ENCODE measurements at places on chromosomes 3 and 15. TPM values are rescaled to one million over a fixed set of nuclear protein-coding genes. Genes with fewer than 3 reads are reported as not detected.

LRRC31 gene
- not detected for total RNA-seq

TBC1D21 gene
- total RNA-seq = not detected

ARGFX gene
- not detected for total RNA-seq

FGF12 gene
- total RNA-seq = 219 TPM

CCDC80 gene
- 134 TPM for total RNA-seq

DNA sequence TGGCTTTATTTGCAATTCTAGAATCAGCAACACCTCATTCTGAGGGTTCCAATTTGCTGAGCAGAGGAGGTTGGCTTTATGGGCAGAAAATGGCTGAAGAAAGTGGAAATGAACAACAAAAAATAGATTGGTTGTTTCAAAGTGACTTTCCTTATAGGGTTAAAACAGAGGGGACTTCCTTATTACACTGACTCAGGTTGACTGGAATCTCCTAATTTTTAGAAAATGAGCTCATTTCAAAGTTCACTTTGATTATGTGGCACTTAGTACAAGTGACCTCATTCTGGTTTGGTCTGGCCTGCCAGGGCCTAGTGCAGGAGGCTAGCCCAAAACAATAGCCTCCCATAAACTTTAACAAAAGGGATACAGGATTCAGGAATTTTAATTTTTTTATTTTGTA, 41.4 kb downstream of the NFKBIZ start:
- no peaks in the 10 kb centered on the region for H3K36me3 ChIP-seq
- no peak overlapping the region for H3K27ac ChIP-seq
- no peak for DNase-seq

DNA sequence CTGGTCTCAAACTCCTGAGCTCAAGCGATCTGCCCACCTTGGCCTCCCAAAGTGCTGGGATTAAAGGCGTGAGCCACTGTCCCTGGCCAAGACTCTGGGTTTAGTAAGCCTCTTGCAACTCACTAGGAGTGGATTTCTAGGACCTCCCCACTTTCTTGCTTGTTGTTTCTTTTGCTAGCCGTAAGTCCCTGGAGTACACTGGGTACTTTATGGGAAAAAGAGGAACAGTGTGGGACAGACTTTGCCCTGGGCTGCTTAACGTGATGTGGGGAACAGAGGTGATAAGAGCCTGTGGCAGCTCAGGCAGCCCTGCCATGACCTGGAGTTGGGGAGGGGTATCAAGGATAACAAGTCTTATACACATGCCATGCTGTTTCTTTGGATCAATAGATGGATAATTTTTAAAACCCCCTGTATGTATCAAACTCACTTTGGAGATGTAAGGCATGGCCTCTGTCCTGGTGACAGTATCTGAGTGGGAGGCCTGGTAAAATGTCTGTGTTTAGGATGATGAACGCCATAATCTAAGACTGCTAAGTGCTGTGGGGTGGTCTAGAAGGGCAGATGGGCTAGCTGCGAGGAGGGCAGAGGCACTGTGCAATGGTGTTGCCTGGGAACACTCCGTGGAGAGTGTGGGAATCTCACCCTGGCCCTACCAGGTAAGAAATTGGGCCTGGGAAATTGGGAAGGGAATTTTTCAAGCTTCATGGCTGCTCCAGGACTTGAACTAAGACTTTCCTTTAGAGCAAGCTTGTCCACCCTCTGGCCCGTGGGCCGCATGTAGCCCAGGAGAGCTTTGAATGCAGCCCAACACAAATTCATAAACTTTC, 54.8 kb downstream of the SMAD3 start:
- no peaks in the 10 kb centered on the region for H3K36me3 ChIP-seq
- DNase-seq = no peak
- H3K27me3 ChIP-seq = no peaks in the 10 kb centered on the region
- H3K27ac ChIP-seq = peak overlapping the region; percentile 88

- no peak for DNase-seq
- H3K27me3 ChIP-seq = no peaks in the 10 kb centered on the region
- no peaks in the 10 kb centered on the region for H3K4me1 ChIP-seq
- H3K36me3 ChIP-seq = no peaks in the 10 kb centered on the region
- no peak overlapping the region for H3K27ac ChIP-seq
Measured at GRCh38 chr3:24596626-24597025, 102.0 kb upstream of the THRB start.

DNA sequence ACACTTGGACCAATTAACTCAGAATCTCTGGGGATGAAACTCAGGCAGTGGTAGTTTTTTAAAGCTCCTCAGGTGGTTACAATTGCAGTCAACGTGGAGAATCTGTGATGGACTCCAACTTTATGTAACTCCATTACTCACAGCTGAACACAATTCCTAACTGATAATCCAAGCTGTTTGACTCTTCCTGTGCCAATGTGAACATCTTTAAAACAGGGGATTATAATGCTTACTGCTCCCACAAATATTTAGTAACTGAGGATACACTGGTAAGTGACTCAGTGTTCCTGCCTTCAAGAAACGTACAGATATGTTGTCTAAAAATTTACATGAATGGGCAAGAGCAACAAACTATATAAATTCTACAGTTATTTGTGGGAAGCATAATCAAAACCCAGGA, 85.6 kb downstream of the OSBPL10 start:
- no peak for DNase-seq
- no peak overlapping the region for H3K27ac ChIP-seq
- H3K4me1 ChIP-seq = no peaks in the 10 kb centered on the region
- H3K36me3 ChIP-seq = no peaks in the 10 kb centered on the region
- H3K4me3 ChIP-seq = no peak overlapping the region

DNA sequence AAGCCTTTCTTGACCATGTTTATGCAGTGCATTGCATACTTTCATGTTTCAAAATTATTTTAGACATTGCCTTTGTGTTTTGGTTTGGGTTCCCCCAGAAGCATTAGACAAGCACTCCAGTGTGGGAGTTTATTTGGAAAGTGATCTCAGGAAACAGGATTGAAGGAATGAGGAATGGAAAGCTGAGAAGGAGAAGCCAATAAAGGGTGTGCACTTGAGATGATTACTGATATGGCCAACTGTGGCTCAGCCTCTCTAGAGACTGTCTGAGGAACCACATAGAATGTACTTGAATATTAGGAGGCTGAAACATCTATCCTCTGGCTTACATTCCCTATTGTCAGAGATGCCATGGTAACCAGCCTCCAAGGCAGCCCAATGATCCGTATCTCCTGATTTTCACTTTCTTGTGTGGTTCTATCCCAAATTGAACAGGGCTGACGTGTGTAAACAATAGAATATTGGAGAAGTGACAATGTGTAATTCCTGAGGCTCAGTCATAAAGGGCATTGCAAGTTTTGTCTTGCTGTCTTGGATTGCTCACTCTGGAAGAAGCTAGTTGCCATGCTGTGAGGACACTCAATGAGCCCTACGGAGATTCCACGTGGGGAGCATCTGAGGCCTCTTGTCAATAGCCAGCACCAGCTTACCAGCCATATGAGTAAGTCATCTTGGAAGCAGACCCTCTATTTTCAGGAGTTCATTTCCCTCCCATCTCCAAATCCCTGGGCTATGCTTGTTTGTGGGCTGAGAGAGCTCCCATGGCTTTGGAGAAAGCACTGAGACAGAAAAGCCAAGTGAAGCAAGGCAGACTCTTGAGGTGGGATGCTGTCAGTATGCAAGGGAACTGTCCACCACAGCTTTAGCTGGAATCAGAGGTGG, 84.7 kb downstream of the SCN11A start:
- H3K4me3 ChIP-seq = no peak overlapping the region
- no peak overlapping the region for H3K27ac ChIP-seq
- H3K4me1 ChIP-seq = peaks cover 8% of the 10 kb centered on the region

DNA sequence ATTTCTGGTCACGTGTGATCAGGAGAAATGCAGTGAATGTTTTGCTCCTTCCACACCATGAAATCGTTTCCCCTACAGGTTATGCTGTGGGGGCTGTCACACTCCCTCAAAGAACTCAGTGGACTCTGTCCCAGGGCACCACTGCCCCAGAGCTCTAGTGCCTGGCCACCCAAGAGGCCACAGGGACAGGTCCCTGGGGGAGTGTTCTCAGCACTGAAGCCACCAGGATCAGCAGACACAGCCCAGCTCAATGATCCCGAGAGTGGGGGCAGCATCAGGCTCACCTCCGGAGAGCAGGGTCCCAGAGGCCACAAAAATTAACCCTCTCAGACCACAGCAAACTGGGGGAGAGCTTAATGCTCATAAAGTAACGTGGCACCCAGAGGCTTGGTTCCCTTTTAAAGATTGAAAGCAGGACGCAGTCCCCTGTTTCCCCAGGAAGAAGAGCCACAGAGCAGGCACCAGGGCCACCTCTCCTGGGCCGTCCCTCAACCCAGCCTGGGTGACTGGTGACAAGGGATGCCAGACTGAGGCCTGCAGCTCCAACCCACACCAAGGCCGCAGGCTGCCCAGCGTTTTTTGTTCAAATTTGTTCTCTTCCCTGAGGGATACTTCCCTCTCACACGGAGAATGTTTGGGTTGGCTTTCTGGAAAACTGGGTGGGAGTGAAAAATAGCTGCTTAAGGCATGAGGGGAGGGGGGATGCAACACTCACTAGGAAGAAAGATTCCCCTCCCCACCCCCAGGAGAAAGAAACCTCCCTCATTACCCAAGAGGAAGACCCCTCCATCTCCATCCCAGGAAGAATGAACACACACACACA, 123.3 kb upstream of the IGF1R start:
- peaks cover 20% of the 10 kb centered on the region for H3K27me3 ChIP-seq
- no peaks in the 10 kb centered on the region for H3K4me1 ChIP-seq
- H3K27ac ChIP-seq = no peak overlapping the region
- DNase-seq = no peak

GRCh38 chr15:28992336-28992864, 106.6 kb downstream of the APBA2 start:
- no peaks in the 10 kb centered on the region for H3K27me3 ChIP-seq
- peak overlapping the region; percentile 81 for H3K27ac ChIP-seq
- no peak for DNase-seq
- H3K4me3 ChIP-seq = no peak overlapping the region
- no peaks in the 10 kb centered on the region for H3K36me3 ChIP-seq

GRCh38 chr3:152497457-152497856, 228.7 kb downstream of the MBNL1 start:
- H3K4me3 ChIP-seq = no peak overlapping the region
- peaks cover 13% of the 10 kb centered on the region for H3K4me1 ChIP-seq
- H3K27ac ChIP-seq = peak overlapping the region; percentile 12
- no peaks in the 10 kb centered on the region for H3K36me3 ChIP-seq

GRCh38 chr3:106343811-106344210, 475.0 kb upstream of the CBLB start:
- no peak for DNase-seq
- H3K4me1 ChIP-seq = peaks cover 8% of the 10 kb centered on the region
- no peaks in the 10 kb centered on the region for H3K27me3 ChIP-seq
- no peaks in the 10 kb centered on the region for H3K36me3 ChIP-seq

- H3K4me1 ChIP-seq = no peaks in the 10 kb centered on the region
- no peaks in the 10 kb centered on the region for H3K36me3 ChIP-seq
- no peak overlapping the region for H3K27ac ChIP-seq
- no peak overlapping the region for H3K4me3 ChIP-seq
- no peaks in the 10 kb centered on the region for H3K27me3 ChIP-seq
Measured at GRCh38 chr3:196124608-196125007, 42.7 kb upstream of the TFRC start.

DNA sequence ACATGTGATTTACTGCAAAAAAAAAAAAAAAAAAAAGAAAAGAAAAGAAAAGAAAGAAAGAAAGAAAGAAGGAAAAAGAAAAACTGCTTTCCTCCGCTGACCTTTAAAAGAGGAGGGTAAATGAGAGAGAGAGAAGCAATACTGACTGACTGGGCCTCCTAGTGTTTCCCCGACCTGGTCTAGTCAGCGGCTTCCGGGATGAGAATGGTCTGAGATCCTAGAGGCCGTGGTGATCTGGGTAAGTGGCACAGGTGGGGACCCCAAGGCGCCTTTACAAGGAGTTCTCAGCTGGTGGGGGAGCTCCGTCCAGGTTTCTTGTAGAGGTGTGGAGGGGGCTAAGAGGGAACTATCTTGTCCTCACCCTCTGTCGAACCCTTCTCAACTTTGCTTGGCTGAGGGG, 223.1 kb downstream of the MEIS2 start:
- H3K27ac ChIP-seq = no peak overlapping the region
- DNase-seq = no peak
- peaks cover under 1% of the 10 kb centered on the region for H3K4me1 ChIP-seq
- H3K36me3 ChIP-seq = no peaks in the 10 kb centered on the region
- H3K27me3 ChIP-seq = peaks cover 11% of the 10 kb centered on the region

- no peak overlapping the region for H3K4me3 ChIP-seq
- DNase-seq = no peak
- no peaks in the 10 kb centered on the region for H3K36me3 ChIP-seq
Measured at GRCh38 chr15:31116423-31117030, 15.0 kb upstream of the TRPM1 start.

- peak overlapping the region; percentile 77 for H3K27ac ChIP-seq
- H3K36me3 ChIP-seq = peaks cover 41% of the 10 kb centered on the region
- peaks cover 47% of the 10 kb centered on the region for H3K27me3 ChIP-seq
- no peak for DNase-seq
Measured at GRCh38 chr15:96332637-96333121, 2.2 kb downstream of the NR2F2 start.

GRCh38 chr15:93517176-93517575, 428.2 kb upstream of the RGMA start:
- H3K4me3 ChIP-seq = no peak overlapping the region
- no peak overlapping the region for H3K27ac ChIP-seq
- H3K36me3 ChIP-seq = no peaks in the 10 kb centered on the region
- DNase-seq = no peak
- no peaks in the 10 kb centered on the region for H3K27me3 ChIP-seq

DNA sequence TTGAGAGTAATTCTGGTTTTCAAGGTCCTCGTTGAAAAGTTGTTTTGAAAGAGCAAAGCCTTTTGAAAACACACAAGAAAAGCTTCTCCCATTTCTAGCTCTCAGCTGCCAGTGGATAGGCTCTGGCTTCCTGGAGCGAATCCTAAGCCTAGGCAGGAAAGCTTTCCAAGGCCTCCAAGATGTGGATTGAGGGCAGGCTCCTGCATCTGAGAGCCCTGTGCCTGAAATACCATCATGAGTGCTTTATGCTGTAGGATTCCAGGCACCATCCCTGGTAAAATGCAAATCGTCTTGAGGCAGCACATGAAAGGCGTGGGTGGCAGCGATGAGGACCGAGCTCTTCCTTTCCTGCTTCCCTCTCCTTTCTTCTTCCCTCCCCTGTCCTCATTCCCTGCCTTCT, 60.7 kb upstream of the CORO2B start:
- H3K27ac ChIP-seq = no peak overlapping the region
- no peak overlapping the region for H3K4me3 ChIP-seq
- H3K4me1 ChIP-seq = peaks cover 19% of the 10 kb centered on the region
- H3K27me3 ChIP-seq = no peaks in the 10 kb centered on the region
- DNase-seq = no peak
- H3K36me3 ChIP-seq = no peaks in the 10 kb centered on the region
